ENCODE measurements at places on chromosomes 1 and 21.

DNA sequence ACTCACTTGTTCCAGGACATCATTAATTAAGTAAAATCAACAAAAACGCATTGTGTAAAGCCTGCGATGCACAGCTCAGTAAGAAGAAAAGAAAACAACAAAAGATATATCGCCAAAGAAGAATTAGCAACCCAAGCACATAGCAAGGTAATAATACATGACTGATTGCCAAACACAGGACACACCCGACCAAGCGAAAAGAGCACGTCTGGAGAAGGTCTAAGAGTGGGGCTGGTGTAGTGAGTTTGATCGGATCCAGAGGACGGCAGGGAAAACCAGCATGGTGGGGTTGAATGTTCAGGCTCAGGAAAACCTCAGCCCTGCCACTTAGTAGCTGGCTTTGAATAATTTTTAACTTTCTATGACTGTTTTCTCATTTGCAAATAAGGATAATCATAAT, 69.8 kb downstream of the JAK1 start:
- no peak for DNase-seq

DNA sequence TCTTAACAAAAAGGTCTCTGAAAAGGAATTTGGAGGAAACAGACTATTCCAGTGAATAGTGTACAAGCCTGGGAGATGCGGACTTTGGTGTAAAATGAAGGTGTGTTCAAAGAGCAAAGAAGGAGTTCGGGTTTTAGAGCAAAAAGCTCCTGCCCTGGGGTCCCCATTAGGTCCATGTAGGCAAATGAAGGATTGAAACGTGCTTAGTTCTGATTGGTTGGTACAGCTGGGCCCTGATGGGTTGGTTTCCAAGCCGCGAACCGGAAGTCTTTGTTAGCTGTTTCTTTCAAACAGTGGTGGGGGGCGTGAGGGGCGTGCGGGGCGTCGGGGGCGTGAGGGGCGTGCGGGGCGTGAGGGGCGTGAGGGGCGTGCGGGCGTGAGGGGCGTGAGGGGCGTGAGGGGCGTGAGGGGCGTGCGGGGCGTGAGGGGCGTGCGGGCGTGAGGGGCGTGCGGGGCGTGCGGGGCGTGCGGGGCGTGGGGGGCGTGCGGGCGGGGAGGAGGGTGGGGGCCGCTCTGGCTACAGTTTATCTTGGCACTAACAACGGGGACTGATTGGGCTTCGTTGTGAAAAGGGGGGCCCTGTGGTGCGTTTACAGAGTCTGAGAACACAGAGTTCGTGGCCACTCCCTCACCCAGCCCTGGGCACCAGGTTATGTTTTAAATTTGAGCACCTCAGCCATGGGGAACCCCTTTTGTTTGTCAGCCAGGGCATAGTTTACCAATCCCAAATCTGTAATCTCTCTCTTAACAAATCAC, 29.4 kb downstream of the LRRC3 start:
- DNase-seq: no peak

GRCh38 chr1:162663086-162663485, 30.8 kb downstream of the DDR2 start:
- DNase-seq: no peak

DNA sequence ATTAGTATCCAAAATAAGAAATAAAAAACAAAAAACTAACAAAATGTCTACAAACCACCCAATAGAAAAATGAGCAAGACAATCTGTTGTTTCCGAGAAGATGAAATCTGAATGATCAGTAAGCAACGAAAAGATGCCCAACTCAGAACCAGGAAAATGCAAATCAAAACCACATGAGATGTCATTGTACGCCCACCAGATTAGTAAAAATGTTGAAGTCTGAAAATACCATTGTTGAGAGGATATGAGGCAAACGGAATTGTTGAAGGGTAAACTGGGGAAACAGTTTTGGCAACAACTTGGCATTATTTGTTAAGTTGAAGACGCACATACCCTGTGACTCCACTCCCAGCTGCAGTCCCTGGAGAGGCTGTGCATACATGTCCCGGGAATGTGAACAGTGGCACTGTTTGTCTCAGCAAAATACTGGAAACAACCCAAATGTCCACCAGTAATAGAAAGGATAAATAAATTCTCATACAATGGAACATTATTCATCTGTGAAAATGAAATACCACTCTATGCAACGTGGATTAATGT, 10.6 kb downstream of the ZBTB17 start:
- DNase-seq: no peak

DNA sequence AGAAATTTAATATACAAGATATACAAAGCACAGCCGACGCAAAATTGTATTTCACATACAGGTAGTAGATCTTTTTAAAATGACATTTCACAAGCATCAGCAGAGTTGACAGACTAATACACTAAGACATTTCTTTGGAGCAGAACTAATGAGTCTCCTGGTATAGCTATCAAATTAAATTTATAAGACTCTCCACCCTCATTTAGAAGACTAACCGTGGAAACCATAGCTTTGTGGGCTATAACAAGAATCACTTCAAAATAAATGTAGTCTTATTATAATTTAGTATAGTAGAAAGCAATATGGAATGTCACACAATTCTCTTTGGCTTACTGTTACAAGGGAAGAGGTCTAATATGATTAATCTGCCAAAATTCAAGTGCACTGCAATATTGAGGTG, 204.9 kb downstream of the VAV3 start:
- DNase-seq: no peak
